ENCODE measurements at places on chromosomes 6 and 20. TPM values are rescaled to one million over a fixed set of nuclear protein-coding genes. Genes with fewer than 3 reads are reported as not detected.

Gene GMDS
- total RNA-seq: 12.5 TPM

GRCh38 chr6:43856005-43856765 is 86.2 kb downstream of the VEGFA start:
- no peak for DNase-seq

DNA sequence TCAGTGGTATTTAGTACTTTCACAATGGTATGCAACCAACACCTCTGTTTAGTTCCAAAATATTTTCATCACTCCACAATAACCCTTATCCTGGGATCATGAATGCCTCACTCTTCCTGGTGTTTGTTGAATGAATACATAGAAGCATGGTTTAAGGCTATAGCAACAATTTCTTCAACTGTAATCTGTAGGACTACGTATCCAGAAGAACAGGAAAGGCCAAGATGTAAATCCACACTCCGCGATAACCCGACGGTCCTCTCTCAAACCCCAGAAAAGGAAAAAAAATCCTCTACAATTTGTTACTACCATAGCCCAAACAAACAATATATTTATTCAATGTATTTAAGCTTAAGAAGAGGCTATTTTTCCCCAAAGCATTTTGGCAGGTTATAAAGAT is 141.4 kb upstream of the SALL4 start:
- no peak for DNase-seq

Gene PBOV1
- not detected for total RNA-seq

All from skin of body (tissue), 3 donors.